ENCODE measurements at places on chromosomes 11 and 22. TPM values are rescaled to one million over a fixed set of nuclear protein-coding genes. Genes with fewer than 3 reads are reported as not detected.

FXYD2 gene
- total RNA-seq = not detected

SEPTIN3 gene
- total RNA-seq = not detected

INPP5J gene
- not detected for total RNA-seq

MN1 gene
- total RNA-seq = 29.5 TPM

DDIAS gene
- total RNA-seq = 2.9 TPM

C22orf31 gene
- not detected for total RNA-seq

CHRDL2 gene
- not detected for total RNA-seq

IGSF22 gene
- not detected for total RNA-seq

TOB2 gene
- 21.8 TPM for total RNA-seq

CNIH2 gene
- not detected for total RNA-seq

LRRC56 gene
- total RNA-seq = 0.16 TPM

SLC22A9 gene
- total RNA-seq = not detected

CRYAB gene
- 50.5 TPM for total RNA-seq

EHF gene
- not detected for total RNA-seq

OR5B21 gene
- not detected for total RNA-seq

TMEM121B gene
- under 0.01 TPM for total RNA-seq

GAB4 gene
- not detected for total RNA-seq

OR8A1 gene
- not detected for total RNA-seq

MIAT gene
- 0.32 TPM for total RNA-seq

MYRF gene
- total RNA-seq = 2.3 TPM

SCT gene
- total RNA-seq = not detected

WNT7B gene
- not detected for total RNA-seq

DGCR6 gene
- 1.4 TPM for total RNA-seq

SMC1B gene
- not detected for total RNA-seq

UPK3A gene
- total RNA-seq = not detected

PC gene
- 25.1 TPM for total RNA-seq

MS4A13 gene
- not detected for total RNA-seq

GGTLC3 gene
- not detected for total RNA-seq

AHNAK gene
- 434 TPM for total RNA-seq

GPHA2 gene
- not detected for total RNA-seq

CCDC188 gene
- 10.1 TPM for total RNA-seq

PATE1 gene
- total RNA-seq = not detected

NXPE2 gene
- total RNA-seq = not detected

OR6A2 gene
- 0.65 TPM for total RNA-seq

IL18 gene
- not detected for total RNA-seq

SLC22A8 gene
- total RNA-seq = not detected

LMO1 gene
- total RNA-seq = not detected

ARHGAP42 gene
- total RNA-seq = 5.5 TPM

UBQLNL gene
- not detected for total RNA-seq

MRGPRX4 gene
- total RNA-seq = not detected

SLC7A4 gene
- not detected for total RNA-seq

SYT9 gene
- not detected for total RNA-seq

WNT11 gene
- not detected for total RNA-seq

MMP8 gene
- total RNA-seq = not detected

DUSP8 gene
- 0.72 TPM for total RNA-seq

CALCA gene
- total RNA-seq = not detected

CSF2RB gene
- 2.6 TPM for total RNA-seq

NRIP3 gene
- 9.7 TPM for total RNA-seq

SIK2 gene
- total RNA-seq = 13.4 TPM

MISFA gene
- total RNA-seq = not detected

FOLR3 gene
- total RNA-seq = not detected

PHLDA2 gene
- total RNA-seq = 24.8 TPM

Data from cardiac atrium fibroblast (primary cell).